ENCODE measurements at places on chromosomes 11 and 22.

- no peak for DNase-seq
Measured at GRCh38 chr22:19853879-19854777, 546 bp downstream of the GNB1L start.

GRCh38 chr11:91194546-91194945 is 971.7 kb upstream of the CHORDC1 start:
- DNase-seq, result no peak

DNA sequence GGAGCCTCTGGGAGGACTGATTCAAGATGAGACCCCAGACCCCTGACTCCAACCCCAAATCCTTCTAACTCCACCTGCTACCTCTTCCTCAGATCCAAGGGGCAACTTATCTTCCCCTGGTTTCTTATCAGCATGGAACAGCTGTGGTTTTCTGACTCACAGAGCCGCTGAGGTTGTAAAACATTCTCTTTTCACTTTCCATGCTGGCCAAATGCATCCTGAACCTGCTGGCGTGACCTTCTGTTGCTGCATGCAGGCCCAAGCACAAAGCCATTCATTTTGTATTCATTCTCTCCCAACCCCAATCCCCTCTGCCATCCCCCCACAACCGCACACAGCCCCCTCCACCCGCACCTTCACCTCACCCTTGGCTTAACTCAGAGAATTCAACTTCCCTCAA is 70.3 kb downstream of the SEZ6L start:
- DNase-seq, result no peak

DNA sequence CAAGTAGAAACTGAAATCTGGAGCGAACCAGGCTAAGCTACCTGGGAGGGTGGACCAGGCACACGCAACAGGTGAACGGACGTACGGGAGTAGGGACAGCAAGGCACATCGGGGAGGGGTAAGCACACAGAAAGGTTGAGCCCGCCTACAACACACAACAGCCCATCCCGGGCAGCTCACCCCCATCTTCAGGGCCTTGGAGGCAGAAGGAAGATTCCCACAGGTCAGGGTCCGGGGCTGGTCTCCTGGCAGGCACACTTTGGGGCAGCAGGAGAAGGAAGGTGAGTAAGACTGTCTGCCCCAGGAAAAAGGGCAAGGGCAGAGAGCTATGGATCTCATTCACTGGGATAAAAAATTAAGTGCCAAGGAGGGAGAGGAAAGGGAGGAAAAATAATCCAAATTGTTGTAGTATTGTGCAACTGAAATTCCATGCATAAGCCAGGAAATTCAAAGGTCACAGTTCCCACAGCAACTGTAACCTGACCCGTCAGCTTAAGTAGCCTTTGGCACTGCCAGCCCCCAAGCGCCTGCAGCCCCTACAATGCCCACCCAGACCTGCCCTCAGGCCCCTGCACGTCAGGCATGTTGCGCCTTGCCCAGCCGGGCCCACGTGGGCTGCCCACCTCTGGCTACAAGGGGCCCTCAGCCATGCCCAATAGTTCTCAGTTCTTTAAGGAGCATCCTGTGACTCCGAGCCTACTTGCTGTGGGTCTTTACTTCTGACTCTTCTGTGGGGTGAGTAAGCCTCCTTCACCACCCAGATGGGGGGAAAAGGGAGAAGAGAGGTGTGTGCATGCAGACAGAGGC is 51.8 kb downstream of the MICAL3 start:
- DNase-seq, result no peak

DNA sequence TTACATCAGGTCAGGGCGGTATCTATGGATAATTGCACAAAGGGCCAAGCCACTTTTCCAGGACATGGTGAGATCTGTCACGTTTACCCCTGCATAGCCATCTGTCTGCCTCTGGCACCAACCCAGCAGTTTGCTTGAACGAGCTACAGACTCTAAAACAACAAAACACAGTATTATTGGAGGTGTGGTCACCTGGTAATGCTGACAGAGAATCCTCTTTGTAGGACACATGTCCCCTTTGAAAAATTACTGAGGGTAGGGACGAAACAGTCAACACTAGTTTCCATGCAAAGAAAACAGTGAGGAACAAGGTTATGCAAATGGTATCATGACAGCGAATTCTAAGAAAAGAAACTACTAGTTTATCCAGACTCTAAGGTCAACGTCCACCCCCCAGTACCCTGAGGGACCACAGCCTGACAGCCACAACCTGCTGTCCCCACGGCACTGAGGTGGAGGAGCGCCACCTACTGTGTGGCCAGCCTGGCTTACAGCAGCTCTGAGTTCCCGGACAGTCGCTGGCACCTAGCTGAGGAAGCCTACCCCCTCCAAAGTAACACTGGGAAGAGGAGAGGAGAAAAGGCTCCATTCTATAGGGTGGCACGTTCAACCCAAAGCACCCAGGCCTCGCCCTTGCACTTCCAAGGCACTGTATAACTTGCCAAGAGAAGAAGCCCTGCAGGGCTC is 117.4 kb upstream of the BID start:
- DNase-seq, result no peak

GRCh38 chr11:41281131-41281742 is 178.2 kb downstream of the LRRC4C start:
- DNase-seq, result no peak

- no peak for DNase-seq
Measured at GRCh38 chr22:48900626-48901025, 927.0 kb downstream of the BRD1 start.

DNA sequence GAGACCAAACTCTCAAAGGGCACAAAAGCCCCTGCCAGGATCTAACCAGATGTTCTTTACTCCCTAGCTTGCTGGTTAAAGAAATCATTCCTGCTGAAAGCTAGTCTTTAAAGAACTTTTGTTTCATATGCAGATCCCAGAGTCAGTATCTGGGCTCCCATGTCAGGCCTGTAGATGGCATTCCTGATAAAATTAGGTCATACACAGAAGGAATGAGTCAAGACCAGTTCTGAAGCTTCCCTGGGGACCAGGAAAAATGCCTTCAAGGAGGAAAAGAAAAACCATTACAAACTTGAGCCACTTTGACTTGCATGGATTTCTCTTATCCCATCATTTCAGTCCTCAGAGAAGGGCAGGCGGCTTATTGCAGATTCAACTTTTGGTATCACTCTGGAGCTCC is 5.9 kb downstream of the DBX1 start:
- no peak for DNase-seq

- DNase-seq, result no peak
Measured at GRCh38 chr11:81331611-81332235, 1401.9 kb downstream of the FAM181B start.

DNA sequence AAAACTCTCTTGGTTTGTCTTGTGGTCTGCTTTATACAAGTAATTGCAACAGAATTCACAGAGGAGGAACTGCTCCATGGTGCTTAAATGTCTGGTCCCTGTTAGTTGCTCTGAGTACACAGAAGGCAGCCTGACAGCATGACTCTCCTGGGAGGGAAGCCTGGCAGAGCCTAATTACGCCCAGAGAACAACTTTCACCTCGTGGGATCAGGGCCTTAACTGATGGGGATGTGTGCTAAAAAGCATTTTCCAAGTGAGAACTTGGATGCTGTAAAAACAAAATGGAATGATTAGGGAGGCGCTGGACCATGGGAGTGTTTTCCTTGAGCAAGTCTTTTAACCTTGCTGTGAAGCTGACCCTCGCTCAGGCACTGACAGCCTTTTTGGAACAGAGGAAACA is 154.0 kb upstream of the TENM4 start:
- DNase-seq, result no peak

GRCh38 chr11:129578006-129578405 is 202.4 kb downstream of the BARX2 start:
- DNase-seq, result no peak

DNA sequence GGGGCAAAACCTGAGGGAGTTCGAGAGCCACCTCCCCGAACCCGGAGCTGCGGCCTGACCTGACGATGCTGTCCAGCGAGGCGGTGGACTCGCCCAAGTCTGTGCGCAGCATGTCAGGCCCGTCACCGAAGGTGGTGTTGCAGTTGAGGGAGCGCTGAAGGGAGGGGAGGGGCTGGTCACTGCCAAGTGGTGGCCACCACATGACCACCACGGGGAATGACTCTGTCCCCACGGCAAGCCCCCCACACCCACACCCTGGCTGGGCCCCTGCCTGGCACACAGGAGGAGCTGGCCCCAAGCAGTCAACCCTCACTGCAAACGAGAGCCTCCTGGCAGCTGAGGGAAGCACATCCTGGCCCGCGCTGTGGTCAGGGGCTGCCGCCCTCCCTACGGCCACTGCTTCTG is 30.8 kb downstream of the TRMU start:
- DNase-seq, result no peak

DNA sequence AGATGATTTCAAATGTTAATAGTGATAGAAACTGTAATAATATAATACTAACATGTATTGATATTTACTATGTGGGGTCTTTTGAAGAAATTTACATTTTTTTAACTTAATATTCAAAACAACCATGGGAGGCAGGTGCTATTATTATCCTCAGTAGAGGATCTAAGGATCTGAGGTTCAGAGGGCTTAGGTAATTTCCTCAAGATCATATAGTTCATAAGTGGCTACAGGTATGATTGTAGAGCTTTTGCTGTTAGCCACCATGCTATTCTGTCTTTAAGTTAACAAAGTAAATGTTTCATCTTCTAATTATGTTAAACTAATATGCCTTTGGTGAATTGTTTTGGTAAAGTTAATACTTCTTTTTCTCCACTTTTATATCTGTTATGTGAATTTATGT is 83.6 kb downstream of the PDE3B start:
- no peak for DNase-seq

- no peak for DNase-seq
Measured at GRCh38 chr11:9820260-9820659, 156.4 kb downstream of the SWAP70 start.

- no peak for DNase-seq
Measured at GRCh38 chr11:68792400-68792966, 41.2 kb upstream of the TESMIN start.

DNA sequence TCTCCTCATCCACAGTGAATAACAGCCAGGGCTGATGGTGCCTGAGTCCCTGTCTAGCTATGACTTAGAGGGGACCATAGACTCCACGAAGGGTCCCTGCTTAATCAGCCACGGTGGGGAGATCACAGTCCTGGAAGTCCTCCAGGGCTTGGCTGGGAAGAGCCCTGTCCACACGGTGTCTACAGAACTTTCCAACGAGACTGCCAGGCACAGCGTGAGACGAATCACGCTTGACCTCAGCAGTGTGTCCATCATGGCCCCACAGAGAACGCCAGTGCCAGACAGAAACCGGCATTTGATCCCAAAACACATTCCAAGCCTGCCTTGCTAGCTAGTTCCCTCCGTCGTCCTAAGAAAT is 143.4 kb downstream of the CRYBB2 start:
- DNase-seq, result no peak

DNA sequence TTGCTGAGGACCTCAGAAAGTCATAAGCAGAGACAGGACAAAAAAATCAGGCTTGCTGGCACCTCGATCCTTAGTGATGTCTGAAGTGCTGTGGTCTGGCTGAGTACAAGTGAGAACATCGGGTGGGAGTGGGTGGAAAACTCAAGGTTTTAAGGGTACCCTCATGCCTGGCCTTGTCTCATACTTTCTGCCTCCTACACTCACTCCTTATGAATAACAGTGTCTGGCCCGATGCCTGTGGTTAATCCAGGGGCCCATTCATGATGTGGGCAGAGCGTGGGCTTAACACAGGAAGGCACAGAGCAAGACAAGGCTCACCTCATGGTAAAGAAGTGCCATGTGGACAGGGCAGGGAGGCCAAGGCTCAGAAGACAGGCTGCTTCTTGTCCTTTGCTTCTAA is 11.0 kb upstream of the UCP3 start:
- DNase-seq, result no peak

Data from ecto neural progenitor cell (in vitro differentiated cells).